ENCODE measurements at places on chromosomes 11 and 22.

DNA sequence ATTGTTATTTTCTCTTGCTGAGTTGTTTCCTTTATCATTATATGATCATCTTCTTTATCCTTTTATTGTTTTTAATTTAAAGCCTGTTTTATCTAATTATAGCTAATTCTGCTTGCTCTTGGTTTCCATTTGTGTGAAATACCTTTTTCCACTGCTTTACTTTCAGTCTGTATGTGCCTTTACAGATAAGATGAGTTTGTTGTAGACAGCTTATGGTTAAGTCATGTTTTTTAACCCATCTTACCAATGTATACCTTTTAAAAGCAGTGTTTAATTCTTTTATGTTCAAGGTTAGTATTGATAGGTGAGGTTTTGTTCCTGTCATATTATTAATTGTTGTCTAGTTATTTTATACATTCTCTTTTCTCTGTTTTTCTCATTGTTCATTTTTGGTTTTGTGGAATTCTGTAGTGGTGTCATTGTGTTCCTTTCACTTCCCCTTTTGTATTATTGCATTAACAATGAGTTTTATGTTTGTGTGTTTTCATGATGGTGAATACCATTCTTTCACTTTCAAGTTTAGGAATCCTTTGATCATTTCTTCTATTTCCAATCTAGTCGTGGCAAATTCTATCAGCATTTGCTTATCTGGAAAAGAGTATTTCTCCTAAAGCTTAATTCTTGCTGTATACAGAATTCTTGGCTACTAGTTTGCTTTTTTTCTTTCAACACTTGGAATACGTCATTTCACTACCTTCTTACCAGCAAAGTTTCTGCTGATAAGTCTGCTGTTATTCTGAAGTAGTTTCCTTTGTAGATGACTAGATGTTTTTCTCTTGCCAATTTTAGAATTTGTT, 21.8 kb downstream of the OR5AN1 start:
- no peak for DNase-seq

DNA sequence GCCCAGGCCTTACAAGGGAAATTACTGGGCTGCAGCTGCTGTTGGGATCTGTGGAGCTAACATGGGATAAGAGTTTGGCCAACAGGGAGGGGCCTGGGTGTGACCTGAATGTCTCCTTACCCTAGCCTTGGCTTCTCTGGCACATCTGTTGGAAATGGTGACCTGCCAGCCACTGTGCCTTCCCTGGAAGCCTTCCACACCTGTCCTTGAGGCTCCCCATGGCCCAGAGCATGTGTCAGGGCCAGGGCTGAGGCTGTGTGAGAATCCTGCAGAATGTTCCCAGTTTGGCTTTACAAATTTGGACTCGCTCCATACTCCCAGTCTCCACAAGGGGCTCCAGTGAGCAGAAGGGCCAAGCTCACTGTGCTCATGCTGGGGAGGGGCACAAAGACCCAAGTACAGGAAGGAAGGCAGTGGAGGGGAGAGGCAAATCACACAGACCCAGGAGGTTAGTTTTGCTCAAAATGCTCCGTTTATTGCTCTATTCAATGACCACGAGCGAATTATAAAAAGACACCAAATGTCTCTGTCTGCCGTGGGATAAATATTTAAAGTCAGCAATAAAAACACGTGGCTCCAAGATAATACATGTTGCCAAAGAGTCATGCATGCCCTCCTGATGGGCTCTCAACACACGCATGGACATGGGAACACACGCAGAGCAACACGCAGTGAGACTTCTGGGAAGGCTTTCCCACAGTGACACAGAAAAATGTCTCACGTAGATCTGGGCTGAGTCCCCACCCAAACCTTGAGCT, 1.7 kb upstream of the IGSF22 start:
- DNase-seq = peak; percentile 74

DNA sequence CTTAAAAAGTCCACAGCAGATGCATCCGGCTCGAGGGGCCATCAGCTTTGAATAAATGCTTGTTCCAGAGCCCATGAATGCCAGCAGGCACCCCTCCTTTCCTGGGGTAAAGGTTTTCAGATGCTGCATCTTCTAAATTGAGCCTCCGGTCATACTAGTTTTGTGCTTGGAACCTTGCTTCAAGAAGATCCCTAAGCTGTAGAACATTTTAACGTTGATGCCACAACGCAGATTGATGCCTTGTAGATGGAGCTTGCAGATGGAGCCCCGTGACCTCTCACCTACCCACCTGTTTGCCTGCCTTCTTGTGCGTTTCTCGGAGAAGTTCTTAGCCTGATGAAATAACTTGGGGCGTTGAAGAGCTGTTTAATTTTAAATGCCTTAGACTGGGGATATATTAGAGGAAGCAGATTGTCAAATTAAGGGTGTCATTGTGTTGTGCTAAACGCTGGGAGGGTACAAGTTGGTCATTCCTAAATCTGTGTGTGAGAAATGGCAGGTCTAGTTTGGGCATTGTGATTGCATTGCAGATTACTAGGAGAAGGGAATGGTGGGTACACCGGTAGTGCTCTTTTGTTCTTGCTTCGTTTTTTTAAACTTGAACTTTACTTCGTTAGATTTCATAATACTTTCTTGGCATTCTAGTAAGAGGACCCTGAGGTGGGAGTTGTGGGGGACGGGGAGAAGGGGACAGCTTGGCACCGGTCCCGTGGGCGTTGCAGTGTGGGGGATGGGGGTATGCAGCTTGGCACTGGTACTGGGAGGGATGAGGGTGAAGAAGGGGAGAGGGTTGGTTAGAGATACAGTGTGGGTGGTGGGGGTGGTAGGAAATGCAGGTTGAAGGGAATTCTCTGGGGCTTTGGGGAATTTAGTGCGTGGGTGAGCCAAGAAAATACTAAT, 1.9 kb downstream of the NEAT1 start:
- DNase-seq = peak; percentile 22

- no peak for DNase-seq
These were observed 3.4 kb downstream of the CCDC188 start for GRCh38 chr22:20147237-20147988.

- DNase-seq = peak; percentile 90
These were observed at the start of gene CCDC116 for GRCh38 chr22:21632237-21632895. Gene CCDC116, plus strand, starts transcription at chr22:21632760. Its CDS starts 422 bp downstream, at chr22:21633182.

DNA sequence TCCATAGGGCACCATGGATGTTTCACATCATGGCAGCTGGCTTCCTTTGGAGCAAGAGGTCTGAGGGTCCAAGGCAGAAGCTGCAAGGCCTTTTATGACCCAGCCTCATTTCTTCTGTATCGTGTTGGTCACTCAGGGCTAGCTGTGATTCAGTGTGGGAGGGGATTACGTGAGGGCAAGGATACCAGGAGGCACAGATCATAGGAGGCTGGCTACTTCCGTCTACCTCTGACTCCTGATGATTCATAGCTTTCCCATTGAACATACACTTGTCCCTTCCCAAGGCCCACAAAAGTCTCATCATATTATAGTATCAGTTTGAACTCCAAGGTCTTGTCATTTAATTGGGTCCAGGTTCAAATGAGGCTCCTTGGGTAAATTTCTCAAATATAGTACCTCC, 135.3 kb upstream of the ZBED5 start:
- DNase-seq = no peak

DNA sequence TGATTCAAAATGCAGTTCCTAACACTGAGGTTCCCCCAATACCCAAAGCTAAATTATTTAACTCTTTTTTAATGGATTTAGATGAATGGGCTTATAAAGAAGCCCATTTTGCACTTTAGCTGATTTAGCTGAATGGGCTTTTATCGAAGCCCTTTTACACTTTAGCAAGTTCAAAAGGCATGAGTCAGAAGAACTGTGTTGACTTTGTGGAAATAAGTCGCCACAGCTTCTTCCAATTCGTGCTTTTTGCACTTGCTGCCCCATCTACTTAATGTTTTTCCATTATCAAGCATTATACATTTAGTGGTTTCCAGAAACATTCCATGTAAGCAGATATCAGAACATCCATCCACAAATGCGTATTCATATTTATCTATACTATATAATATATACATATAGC, 20.5 kb upstream of the GRIA4 start:
- no peak for DNase-seq

GRCh38 chr11:43747130-43747802, 66.7 kb downstream of the HSD17B12 start:
- DNase-seq = no peak

DNA sequence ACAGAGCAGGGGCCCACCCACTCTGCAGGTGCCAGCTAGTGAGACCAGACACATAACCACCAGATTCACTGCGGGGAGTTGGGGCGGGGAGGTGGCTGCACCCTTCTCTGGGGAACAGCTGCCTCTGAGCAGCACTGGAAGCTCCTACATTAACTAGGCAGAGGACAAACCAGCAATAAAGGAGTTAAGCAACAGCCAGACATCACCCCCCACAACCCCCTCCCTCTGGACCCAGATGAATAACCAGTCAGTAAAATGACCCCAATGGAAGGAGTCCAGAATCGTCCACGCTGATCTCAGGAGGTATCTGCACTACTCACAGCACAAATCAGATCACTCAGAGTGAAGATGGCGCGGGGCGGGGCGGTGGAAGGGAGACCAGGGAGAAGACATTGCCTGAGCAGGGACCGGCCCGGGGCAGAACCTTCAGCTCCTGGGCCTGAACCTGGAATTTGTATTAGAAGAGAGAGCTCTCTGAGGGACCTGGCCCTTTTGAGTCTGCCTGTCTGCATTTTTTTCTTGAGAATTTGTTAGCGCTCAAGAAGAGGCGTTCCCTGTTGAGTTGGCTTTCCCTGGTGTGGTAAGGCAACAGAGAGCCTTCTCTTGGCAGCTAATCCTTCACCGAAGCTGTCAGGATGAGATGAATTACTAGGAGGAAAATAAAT, 125.5 kb upstream of the NCAM1 start:
- DNase-seq = peak; percentile 89

DNA sequence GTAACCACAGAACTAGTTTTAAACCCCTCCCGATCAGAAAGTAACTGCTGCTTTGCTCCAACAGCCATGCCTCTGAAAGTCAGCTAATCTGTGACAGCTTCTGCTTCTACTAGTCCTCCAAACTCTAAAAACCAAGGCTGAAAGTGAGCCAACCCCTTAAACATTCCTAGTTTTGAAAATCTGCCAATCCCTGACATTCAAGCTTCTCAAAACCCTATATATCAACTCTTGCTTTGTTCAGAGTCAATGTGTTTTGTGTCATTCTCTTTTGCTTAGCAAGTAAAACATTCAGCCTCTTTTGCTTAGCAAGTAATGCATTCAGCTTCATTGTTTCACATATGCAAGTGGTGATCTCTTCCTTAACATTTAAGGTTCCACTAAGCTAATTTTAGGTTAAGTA, 56.9 kb downstream of the ATG16L2 start:
- DNase-seq = no peak

DNA sequence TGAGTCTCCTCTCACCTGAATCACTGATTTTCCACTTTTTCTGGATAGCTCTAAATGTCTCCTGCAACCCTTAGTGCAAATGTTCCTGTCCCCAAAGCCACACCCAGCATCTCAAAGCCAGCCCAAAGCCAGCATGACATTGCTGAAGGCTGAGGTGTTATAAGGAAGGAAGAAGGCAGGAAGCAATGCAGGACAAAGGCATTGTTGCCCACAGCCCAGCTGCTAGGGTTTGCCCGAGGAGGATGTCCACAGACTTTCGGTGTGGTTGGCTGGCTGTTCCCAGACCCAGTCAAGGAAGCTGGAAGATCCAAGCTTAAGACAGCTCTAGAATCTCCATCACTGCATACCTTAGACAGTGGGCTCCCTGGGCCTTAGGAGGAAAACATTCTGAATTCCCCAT, 23.5 kb downstream of the CHST1 start:
- no peak for DNase-seq

DNA sequence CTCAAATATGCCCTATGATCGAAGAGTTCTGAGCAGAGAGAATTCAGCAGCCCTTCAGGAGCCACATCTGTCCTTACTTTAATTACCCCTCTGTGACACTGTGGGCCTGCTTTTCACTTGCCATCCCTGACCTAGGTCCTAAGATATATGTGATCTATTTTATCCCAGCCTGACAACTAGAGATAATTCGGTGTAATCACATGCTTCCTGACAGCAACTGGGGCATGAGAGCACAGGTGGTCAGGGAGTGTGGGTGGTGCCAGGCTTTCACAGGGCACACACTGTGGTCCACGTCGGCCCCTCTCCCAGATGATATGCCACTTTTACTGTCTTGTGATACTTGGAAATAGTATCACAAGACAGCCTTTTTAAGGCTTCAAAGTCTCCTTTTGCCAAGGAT, 3.9 kb downstream of the TUBA8 start:
- no peak for DNase-seq

DNA sequence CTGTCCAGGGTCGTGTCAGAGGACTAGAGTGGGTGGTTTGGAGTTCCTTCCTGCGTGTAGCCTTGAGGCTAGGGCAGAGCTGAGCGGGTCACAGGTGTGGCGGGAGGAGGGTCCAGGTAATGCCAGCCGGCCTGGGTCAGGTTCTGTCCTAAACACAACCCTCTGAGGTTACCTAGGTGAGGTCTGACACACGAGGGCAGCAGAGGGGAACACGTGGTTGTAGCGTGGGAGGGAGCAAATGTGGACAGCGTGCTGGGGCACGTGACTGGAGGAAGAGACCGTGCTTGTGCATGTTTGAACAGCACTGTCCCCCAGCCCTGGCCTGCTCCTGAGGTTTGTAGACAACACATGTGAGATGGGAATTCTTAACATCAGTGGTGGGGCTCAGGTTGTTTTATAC, 13.1 kb downstream of the MOV10L1 start:
- no peak for DNase-seq

GRCh38 chr22:48104102-48104738, 1341.8 kb downstream of the TBC1D22A start:
- no peak for DNase-seq

GRCh38 chr11:122755409-122755808, 82.9 kb upstream of the CRTAM start:
- no peak for DNase-seq

DNA sequence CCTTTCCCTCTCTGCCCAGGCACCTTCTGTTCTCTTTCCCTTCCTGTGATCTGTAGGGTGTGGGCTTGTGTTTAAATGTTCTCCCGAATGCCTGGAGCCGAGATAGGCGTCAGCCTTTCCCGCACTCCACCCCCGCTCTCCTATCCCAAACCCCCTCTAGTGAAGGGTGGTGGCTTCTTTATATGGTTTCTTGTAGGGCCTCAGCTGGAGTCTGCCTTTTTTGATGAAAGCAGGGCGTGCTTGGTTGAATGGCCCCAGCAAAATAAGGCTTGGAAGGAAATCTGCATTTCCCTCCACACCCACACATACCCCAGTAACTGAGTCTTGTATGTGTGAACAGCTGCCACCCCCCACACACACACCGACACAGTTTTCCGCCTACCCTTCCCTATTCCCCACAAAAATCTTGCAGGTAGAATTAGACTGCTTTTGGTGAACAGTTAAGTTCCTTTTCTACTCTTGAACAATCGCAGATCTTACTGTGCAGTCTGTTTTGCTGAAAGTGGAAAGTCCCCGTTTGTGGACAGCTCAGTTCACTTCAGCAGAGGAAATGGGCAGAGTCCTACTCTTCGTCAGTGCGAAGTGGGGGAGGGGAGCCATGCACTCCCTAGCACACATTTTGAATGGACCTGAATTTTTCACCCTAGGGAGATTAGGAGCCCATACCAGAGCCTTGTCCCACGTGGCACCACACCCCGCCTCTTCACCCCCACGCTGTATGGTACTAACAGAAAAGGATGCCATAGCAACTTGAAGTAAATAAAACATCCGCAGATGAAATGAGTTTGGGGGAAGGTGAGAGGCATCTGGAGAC, 25.5 kb upstream of the GRK2 start:
- DNase-seq = peak; percentile 51

- no peak for DNase-seq
These were observed 24.5 kb upstream of the TNRC6B start for GRCh38 chr22:40153192-40153591.
